AG08395 (cell line): ENCODE measurements at places on chromosomes 1 and 21.
A peak's percentile ranks its signal among the peaks of the same experiment; 100 is the strongest.

GRCh38 chr1:64934115-64934877 lies 32.1 kb downstream of the JAK1 start:
- DNase-seq: peak; percentile 73

- no peak for DNase-seq
These were observed 62.2 kb downstream of the MYOM3 start for GRCh38 chr1:24049733-24050132.

DNA sequence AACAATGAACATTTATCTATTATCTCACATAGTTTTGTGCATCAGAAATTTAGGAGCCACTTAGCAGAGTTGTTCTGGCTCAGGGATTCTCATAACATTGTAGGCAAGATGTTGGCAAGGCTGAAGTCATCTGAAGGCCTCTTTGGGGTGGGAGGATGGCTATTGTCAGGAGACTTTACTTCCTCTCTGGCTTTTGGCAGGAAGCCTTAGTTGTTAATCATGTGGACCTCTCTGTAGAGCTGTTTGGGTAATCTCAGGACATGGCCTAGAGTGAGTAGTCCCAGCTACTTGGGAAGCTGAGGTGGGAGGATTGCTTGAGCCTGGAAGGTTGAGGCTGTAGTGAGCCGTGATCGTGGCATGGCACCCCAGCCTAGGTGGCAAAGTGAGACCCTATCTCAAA lies 40.2 kb downstream of the RASAL2 start:
- DNase-seq: peak; percentile 74

GRCh38 chr1:227343727-227344551 lies 25.6 kb upstream of the CDC42BPA start:
- DNase-seq: peak; percentile 86

GRCh38 chr1:159663552-159663951 lies 50.8 kb downstream of the CRP start:
- DNase-seq: no peak

DNA sequence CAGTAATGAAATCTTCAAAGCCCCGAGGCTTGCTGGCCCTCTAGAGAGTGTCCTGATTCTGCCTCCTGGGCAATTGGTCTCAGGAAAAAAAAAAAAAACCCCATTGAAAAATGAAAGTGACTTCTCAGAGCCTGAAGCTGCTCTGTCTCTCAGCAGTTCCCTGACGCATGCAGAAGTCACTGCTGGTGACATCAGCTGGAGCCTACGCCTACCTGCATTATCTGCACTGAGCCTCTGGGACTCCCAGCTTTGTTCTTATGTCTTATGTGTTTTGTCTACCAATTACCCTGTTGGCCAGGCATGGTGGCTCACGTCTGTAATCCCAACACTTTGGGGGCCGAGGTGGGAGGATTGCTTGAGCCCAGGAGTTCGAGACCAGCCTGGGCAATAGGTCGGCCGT lies 10.1 kb upstream of the SLC25A33 start:
- DNase-seq: peak; percentile 54

- DNase-seq: no peak
These were observed 16.2 kb downstream of the CCSAP start for GRCh38 chr1:229326601-229327000.

- no peak for DNase-seq
These were observed 39.9 kb upstream of the SMYD2 start for GRCh38 chr1:214241060-214241459.

GRCh38 chr1:106975944-106976343 lies 80.5 kb upstream of the PRMT6 start:
- no peak for DNase-seq

DNA sequence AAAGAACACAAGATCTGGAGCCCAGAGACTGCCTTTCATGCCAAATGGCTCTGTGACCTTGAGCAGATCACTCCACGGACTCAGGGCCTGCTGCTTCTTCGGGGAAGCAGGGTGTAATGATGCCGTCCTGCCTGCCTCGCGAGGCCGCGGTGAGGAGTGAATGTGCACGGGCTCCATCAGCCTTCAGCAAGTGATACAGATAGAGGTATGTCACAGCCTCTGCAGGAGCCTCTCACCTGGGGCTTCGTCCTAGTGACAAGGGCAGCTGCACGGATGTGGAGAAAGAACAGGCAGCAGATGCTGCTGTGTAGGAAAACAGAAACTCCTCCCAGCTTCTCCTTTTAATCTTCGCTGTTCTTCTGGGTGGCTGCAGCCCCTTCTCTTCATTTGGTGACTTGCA lies 127.5 kb downstream of the KCNN3 start:
- no peak for DNase-seq

- peak; percentile 54 for DNase-seq
These were observed 19.5 kb upstream of the ETV3 start for GRCh38 chr1:157157501-157158190.
